ENCODE measurements at places on chromosomes 16 and 17.

- no peak for DNase-seq
Observed at GRCh38 chr17:263773-264172, 82.3 kb upstream of the DOC2B start.

DNA sequence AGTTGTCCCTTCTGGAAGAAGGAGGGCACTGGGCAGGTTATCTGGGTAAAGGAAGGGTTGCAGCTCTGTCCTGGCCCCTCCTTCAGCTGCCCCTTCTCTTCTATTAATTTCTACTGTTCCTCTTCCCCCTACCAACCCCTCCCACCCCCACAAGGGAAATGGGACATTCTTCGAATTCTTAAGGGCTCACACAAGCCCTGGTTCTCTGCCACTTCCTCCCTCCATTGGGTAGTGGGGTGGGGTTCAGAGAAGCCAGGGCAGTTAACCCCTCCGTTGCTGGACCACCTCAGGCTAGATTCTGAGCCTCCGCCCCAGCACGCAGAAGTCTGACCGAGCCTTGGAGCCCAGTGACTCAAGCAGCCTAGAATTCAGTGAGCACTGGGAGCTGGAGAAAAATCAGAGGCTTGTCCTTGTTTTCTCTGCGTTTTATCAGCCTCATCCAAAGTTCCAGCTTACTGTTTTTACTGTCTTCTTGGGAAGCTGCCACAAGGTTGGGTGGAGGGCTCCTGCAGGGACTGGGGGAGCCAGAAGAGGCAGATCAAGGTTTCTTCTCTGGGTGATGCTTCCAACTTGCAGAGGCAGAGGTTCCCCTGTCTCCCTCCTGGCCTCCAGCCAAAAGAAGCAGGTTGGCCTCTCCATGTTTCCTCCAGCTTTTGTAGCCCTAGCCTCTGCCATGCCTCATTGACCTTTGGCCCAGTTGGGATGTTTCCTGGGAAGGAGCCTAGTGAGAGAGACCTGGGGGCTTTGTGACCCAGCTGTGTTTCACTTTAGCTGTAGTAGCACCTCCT is 10.2 kb downstream of the LASP1 start:
- no peak for DNase-seq

DNA sequence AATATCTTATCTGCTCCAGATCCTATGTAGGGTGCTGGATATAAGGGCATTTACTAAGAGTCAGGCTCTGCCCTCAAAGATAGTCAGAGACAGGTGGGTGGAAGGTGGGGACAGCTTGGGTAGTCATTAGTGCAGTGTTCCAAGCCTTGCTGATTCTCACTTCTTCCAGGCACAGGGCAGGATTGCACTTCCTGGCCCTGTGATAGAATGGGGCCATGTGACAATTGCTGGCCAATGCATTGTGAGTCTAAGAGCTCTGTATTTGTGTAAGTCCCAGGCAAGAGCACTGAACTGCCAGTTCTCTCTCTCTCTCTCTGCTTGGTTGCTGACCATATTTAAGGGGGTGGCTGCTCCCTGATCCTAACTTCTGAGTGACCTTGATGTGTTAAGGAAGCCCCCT is 112.1 kb downstream of the C16orf78 start:
- DNase-seq = no peak

GRCh38 chr17:27975146-27976011 is 67.1 kb upstream of the NLK start:
- DNase-seq = no peak

- no peak for DNase-seq
Observed at GRCh38 chr16:1556254-1556653, 22.8 kb downstream of the TMEM204 start.

DNA sequence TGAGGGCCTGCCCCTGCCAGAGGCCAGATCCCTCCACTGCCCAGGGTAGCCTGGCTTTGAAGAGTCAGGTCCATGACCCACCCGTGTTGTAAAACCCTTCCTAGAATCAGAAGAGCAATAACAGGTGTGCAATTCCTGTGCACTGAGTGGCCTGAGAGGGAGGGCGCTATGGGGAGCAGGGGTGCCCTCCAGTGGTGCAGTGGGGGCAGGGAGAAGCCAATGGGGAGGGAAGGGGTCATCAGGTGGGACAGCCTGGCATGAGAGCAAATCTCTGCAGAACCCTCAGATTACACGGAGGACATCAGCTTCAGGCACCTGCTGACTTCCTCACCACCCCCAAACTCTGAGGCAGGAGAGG is 72.9 kb upstream of the ZNF469 start:
- DNase-seq = no peak

- DNase-seq = no peak
Observed at GRCh38 chr16:50808929-50809538, 67.1 kb downstream of the CYLD start.

GRCh38 chr16:84917492-84917891 is 93.8 kb downstream of the ZDHHC7 start:
- DNase-seq = no peak

DNA sequence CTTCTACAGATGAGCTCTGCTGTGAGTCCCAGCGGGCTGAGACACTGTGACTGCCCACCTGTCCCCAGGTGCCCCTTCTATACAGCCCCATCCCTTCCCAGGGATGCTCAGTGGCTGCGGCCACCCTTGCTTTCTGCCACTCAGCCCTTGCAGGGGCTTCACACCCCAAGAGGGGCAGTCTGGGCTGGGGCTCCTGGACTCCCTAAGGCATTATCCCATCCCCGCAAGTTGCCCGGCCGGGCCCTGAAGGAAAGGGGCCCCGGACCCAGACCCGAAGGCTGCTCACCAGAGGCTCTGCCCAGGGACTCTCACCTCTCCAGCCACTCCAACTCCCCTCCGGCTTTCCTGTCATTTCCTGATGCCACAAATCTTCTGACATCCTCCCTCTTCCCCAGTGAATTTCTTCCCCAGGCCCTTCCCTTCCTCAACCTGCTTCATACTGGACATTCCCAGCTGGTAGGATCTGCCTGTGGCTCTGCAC is 88.5 kb upstream of the TOB1 start:
- no peak for DNase-seq

- no peak for DNase-seq
Observed at GRCh38 chr17:75006653-75007052, 5.8 kb upstream of the MRPL58 start.

- DNase-seq = no peak
Observed at GRCh38 chr16:57855188-57855587, 52.9 kb upstream of the KIFC3 start.

DNA sequence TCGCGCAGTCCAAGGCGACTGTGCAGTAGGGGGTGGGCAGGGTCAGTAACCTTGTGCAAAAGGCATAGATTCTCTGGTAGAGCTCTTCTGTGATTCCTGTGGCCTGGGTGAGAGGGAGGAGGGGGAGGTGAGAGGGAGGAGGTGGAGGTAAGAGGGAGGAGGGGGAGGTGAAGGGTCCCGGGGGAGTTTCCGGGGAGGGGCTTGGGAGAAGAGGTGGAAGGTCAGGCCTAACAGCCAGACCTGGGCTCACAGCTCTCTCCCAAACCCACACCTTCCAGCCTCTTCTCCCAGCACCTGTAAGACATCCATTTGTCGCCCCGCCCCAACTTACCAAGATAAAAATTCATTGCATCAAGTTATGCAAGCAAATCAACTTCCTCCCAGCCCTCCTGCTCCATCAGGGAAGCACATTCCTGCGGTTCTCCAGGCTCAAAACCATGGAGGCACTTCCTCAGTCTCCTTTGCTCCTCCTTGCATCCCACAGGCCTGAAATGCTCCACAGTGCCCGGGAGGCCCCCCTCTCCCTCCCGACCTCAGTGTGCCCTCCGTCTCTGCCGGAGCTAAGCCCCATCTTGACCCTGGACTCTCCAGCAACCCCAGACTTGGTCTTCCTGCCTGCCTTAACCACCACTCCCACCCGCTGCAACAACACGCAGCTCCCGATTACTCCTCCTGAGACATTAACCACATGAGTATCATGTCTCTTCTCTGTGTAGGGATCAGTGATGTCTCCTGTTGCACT is 30.5 kb downstream of the PIK3R6 start:
- DNase-seq = no peak

- no peak for DNase-seq
Observed at GRCh38 chr16:66701026-66701425, 4.5 kb upstream of the CMTM4 start.

DNA sequence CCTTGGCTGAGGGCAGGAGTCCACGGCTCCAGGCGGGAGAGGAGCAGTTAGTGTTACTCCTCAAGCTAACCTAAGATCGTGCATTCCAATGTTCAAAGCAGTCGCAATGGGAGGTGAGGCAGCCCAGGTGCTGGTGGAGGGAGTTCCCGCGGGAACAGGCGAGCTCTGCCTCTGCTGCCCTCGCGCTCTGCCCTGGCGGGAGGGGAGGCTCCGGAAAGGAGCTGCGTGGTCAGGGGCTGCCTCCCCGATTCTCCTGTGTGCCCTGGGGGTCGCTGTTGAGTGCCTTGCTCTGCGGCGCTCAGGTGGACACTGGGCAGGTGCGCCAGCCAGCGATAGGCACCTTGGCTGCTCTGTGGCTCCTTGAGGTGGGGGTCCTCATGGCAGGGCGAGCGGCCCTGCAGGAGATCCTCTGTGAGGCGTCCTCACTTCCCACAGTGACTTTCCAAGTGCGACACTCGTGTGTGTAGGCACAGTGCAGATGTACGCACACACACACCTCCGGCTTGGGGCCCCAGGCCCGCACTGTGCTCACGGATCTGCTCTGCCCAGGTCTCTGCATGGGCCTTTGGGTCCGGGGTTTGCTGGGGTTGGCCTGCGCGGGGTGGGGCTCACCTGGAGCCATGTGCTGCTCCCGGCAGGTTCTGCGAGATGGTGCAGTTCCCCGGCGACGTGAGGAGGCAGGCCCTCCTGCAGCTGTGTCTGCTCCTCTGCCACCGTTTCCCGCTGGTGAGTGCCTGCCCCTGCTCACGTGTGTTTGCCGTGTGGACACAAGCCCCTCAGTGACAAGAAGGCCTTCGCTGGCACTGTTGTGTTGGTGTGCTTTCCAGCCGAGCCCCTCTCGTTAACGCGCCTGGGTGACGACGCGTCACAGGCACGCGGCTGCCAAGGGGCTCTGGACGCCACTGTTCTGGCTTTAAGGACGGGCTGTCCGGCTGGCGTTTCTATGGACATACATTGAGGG is 97.9 kb upstream of the ZNF750 start:
- DNase-seq = no peak

DNA sequence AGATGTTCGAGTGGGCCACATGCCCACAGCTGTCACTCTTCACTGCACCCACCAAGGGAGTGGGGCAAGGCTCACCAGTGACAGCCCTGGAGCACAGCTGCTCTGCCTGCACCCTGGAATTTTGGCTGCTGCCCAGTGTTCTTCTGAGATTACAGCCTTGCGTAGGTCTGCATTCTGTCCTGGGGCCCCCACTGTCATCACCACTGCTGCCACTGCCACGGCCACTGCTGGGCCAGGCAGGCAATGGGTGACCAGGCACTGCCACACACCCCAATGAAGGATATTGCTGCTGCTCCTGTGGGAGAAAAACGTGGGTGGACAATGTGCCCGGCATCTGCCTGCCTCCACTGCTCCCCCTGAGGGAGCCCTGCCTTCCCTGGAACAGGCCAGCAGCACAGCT is 1717.0 kb downstream of the TP53TG3F start:
- DNase-seq = no peak

DNA sequence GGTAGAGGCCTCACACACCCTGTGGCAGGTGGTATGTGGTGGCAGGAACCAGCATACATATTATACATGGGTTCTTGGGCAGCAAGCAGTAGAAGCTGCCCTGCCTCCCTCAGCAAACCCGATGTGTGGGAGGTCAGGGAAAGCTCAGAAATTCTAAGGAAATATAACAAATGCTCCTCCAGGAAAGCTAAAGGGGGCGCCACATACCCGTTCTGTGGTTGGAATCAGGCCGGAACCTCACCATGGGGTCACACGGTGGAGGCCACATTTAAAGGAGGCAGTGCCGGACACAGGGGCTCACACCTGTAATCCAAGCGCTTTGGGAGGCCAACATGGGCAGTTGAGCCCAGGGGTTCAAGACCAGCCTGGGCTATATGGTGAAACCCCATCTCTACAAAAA is 12.4 kb upstream of the KATNB1 start:
- DNase-seq = no peak

- DNase-seq = no peak
Observed at GRCh38 chr17:34709158-34709754, 129.9 kb downstream of the TMEM132E start.

DNA sequence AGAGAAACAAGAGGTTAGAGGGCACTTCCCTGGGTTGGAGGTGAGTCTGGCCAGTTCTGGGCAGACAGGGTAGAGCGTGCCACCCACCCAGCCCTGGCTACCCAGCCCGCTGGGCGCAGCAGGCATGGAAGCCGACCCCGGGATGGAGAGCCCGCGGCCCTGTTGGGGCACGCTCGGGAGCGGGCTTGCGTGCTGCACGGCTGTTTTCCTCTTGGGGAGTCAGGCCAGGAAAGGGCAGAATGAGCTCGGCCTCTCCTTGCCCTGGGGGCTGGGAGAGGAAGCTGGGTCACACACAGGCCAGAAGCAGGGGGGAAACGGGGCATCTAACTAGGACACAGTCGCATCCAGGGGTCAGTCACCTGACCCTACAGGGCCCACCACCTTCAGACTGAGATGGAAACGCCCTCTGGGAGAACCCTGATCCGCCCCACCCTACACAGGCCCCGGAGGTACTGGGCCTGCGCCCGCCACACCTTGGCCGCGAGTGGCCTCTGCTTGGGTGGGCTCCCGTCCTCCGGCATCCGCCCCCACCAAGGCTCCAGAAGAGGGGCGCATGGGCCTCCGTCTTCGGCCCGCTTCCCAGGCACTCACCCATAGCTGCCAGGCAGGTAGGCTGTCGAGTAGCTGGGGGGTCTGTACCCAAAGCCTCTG is 1.2 kb downstream of the SOX15 start:
- no peak for DNase-seq

GRCh38 chr16:85423631-85424030 is 189.5 kb upstream of the GSE1 start:
- no peak for DNase-seq

GRCh38 chr16:16100631-16101030 is 122.7 kb downstream of the ABCC6 start:
- no peak for DNase-seq

GRCh38 chr16:57512296-57513001 is 23.9 kb downstream of the CCDC102A start:
- no peak for DNase-seq

GRCh38 chr17:39027455-39028035 is 60.3 kb upstream of the FBXO47 start:
- DNase-seq = no peak

GRCh38 chr16:65905331-65905730 is 461.2 kb upstream of the CDH5 start:
- no peak for DNase-seq

GRCh38 chr17:65173976-65174683 is 37.0 kb downstream of the RGS9 start:
- no peak for DNase-seq

All from CD4-positive, alpha-beta T cell treated with Interferon alpha-2 for 1 hour (primary cell).